ENCODE measurements at places on chromosomes 16 and 17.

DNA sequence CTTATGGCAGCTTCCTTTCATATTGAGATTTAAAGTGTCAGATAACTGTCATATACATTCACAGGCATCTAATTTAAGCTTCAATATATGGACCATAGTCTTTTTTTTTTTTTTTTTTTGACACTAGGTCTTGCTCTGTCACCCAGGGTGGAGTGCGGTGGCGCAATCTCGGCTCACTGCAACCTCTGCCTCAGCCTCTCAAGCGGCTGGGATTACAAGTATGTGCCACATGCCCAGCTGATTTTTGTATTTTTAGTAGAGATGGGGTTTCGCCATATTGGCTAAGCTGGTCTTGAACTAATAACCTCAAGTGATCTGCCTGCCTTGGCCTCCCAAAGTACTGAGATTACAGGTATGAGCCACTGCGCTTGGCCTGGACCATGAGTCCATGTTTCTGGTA, 13.6 kb downstream of the CEP95 start:
- DNase-seq, result no peak

- DNase-seq, result no peak
Observed at GRCh38 chr16:31464781-31465260, 5.5 kb downstream of the ARMC5 start.

- DNase-seq, result no peak
Observed at GRCh38 chr17:76866774-76867577, 1.2 kb upstream of the MGAT5B start.

DNA sequence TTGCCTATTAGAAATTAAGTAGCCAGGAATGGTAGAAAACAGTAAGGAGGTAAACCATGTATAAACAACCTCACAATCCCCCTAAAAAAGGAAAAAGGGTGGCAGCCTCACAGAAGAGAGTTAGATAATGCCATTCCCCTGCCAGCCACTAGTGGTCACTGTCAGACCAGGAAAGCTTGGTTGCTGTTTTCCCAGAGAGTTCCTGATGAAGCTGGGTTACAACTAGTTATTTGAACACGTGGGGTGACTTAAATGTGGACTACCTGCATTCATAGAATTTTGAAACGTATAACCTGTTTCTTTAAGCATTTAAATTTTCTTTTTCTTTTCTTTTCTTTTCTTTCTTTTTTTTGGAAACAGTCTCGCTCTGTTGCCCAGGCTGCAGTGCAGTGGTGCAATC, 5.8 kb downstream of the GPRC5C start:
- no peak for DNase-seq

GRCh38 chr17:71438631-71439146, 682.1 kb upstream of the SOX9 start:
- no peak for DNase-seq

DNA sequence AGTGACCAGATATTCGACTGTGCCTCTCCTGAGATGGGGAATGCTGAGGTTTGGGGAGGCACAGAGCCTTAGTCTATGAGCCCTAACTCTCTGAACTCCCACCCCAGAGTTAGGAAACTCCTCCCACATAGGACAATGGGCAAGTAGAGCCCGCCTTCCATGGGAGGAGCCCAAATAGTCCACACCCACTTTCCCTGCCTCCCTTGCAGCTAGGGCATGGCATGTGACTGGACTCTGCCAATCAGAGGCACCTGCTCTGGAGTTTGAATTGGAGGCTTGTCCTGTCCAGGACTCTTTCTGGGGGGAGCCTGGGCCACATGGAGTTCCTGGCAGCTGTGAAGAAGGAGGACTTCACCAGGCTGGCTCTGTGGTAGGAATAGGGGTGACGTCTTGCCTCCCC, 48.4 kb downstream of the SOCS1 start:
- no peak for DNase-seq

DNA sequence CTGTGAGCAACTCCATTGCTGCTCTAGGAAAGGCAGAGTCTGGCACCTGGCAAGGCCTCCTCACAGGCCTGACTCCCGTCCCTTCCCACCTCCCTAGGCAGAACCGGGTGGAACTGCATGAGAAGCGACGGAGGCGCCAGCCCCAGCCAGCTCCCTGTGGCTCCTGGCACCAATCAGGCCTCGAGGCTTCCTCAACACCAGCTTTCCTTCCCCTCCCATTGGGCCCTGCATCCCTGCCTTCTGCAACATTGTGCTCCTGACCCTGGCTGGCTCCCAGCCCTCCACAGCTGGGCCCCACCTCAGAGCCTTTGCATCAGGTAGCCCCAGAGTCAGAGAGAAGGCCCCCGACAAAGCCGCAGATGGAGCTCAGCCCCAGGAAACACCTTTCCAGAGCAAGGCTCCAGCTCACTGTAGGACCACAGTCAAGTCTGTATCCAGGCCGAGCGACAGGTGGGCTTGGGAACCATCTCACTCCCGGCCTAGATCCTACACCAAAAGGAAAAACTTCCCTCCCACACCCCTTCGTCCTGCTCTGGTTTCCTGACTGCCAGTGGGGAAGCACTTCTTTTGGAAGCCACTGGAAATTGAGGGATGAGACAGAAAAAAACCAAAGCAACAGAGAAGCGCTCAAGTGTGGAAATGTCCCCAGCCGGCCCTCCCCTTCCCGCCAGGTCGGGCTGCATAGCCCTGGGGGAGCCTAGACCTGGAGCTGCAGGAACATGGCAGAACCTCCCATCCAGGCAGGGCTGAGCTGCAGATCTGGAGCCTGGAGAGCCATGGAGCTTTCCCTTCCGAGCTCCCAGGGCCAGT, 31.0 kb downstream of the LRRC75A start:
- DNase-seq, result no peak

- peak; percentile 29 for DNase-seq
Observed at GRCh38 chr16:22670551-22671041, 143.4 kb upstream of the HS3ST2 start.

DNA sequence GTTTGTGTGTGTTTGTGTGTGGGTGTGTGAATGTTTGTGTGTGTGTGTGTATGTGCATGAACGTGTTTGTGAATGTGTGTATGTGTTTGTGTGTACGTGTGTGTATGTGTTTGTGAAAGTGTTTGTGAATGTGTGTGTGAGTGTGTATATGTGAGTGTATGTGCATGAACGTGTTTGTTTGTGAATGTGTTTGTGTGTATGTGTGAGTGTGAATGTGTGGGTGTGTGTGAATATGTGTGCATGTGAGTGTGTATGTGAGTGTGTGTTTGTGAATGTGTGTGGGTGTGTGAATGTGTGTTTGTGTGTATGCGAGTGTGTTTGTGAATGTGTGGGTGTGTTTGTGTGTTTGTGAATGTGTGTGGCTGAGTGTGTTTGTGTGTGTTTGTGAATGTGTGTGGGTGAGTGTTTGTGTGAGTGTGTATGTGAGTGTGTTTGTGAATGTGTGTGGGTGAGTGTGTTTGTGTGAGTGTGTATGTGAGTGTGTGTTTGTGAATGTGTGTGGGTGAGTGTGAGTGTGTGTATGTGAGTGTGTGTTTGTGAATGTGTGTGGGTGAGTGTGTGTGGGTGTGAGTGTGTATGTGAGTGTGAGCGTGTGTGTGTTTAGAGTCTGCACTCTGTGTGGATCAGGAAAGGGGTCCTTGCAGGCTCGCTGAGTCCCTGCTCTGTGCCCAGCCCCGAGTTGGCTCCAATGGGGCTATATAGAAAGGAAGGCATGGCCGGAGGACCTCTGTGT, 890 bp upstream of the CD300A start:
- DNase-seq, result no peak

GRCh38 chr17:63476459-63476853, 405 bp upstream of the ACE start:
- DNase-seq, result peak; percentile 29

- no peak for DNase-seq
Observed at GRCh38 chr17:1067282-1067956, 70.5 kb downstream of the TIMM22 start.

DNA sequence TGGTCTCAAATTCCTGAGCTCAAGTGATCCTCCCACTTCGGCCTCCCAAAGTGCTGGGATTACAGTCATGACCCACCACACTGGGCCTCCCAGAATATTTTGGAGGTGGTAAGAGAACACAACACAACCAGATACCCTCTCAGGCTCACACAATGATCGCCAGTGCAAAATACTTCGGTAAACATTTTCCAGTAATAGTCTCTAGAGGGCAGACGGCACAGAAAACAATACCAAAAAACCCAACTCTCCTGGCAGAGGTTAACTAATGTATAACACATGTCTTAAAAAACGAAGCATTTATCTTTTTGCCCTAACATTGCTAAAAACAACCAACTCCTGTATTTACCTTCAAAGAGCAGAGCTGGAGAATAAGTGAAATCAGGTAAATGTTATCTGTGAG, 10.5 kb downstream of the NUFIP2 start:
- DNase-seq, result no peak

DNA sequence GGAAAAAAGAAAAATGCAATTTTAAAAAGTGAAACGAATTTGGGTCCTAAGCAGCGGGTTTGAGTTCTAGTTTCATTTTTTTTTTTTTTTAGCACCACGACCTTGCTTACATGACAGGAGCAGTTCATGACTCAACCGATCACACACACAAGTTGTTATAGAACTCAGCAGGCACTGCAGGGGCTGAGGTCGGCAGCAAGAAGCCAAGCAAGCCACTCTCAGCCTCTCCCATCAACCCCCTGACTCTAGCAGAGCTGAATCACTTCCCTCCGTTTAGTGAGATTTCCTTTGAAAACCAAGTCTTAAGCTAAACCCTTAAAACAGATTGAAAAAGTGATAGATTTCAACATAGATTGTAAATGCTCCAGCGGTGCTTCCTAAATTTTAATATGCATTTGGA, 520.8 kb downstream of the HAPSTR1 start:
- no peak for DNase-seq

DNA sequence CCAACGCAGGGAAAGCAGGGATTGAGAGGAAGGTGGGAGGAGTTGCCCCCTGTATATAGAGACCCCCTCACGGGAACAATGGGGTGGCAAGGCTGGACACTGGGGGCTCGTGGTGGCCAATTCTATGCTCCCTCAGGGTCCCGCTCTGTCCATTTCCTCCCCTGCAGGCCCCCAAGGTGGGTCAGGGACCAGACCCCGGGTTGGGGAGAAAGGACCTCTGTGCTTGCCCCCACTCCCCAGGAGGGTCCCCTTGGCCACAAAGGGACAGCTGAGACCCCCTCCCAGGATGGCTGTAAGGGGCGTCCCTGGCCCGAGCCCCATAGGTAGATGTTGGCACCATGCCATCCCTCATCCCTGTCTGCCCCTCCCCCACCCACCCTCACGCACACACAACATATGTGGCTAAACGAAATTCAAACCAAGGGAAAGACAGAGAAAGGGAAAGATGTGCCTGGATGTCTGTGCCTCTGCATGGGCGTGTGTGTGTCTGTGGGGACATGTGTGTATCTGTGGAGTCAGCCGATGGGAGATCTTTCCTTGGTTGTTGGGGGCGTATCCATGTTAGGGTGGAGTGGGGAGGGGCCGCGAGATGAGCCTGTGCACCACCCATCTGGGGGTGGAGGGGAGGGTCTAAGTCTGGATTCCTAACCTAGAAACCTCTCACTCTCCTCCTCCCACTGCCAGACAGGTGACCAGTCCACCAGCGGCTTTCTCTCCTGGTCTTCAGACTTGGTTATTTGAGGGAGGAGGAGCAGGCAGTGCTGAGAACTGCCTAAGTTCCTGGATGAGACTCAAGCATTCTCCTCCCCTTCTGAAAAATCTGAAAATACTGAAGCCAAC, 642 bp upstream of the NEUROD2 start:
- no peak for DNase-seq

GRCh38 chr16:85363427-85363826, 249.7 kb upstream of the GSE1 start:
- DNase-seq, result no peak

GRCh38 chr16:23121024-23121423, 28.2 kb downstream of the USP31 start:
- no peak for DNase-seq

- peak; percentile 67 for DNase-seq
Observed at GRCh38 chr17:63622574-63623390, 565 bp downstream of the MAP3K3 start.

- DNase-seq, result no peak
Observed at GRCh38 chr17:50447870-50448595, 20.6 kb downstream of the CHAD start.

- DNase-seq, result no peak
Observed at GRCh38 chr16:29816694-29817441, 916 bp downstream of the PAGR1 start.

DNA sequence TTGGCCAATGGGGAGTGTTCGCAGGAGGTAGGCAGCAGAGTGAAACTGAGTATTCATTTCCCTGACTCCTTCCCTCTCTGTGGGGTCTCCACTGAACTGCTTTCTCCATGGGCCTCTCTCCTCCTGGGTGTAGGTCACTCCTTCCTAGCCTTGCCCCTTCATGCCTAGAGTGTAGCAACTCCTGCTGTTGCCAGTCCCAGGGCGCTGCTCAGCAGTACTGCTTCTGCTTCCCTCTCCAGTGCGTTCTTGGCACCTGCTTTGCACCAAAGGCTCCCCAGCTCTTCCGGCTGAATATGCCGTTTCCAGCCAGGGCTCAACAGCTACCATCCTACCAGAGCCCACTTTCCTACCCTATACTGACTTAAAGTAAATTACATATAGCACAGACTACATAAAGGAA, 92.2 kb downstream of the MAF start:
- DNase-seq, result no peak

GRCh38 chr17:50778471-50778870, 11.2 kb upstream of the ANKRD40CL start:
- DNase-seq, result no peak

- DNase-seq, result no peak
Observed at GRCh38 chr16:69079697-69080096, 25.8 kb upstream of the HAS3 start.

GRCh38 chr16:84254062-84254461, 14.2 kb upstream of the KCNG4 start:
- no peak for DNase-seq

- DNase-seq, result no peak
Observed at GRCh38 chr17:37824534-37825485, 80.0 kb upstream of the HNF1B start.

DNA sequence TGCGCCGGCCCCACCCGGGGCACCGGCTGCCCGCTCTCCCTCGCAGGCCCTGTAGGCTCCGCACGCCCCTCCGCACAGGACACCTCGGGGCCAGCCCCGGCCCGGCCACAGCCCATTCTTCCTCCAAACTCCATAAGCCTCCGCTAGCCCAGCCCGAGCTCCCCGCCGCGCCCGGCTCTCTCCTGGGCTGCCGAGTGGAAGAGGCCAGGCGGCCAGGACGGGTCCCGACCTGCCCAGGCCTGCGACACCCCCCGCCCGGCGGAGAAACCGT, 397 bp downstream of the NCOR1 start:
- no peak for DNase-seq

DNA sequence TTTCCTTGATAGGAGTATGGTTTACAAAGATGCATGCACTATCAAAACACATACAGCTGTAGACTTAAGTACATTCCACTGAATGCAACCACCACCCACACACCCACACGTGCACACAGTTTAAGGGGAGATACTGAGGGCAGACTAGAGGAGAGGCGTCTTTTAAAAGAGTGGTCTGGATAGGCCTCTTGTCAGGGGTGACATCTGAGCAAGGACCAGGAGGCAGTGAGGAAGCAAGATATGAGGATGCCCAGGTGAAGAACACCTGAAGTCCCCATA, 12.6 kb downstream of the MPHOSPH6 start:
- DNase-seq, result no peak

- DNase-seq, result no peak
Observed at GRCh38 chr16:87855852-87856715, 13.2 kb downstream of the SLC7A5 start.

- no peak for DNase-seq
Observed at GRCh38 chr17:21395764-21396163, 19.6 kb downstream of the KCNJ12 start.

- DNase-seq, result no peak
Observed at GRCh38 chr16:15856901-15857698, at the start of gene MYH11. MYH11 (minus strand) TSS chr16:15857028; CDS start chr16:15838252, 18,776 bp downstream.

Data from activated B cell treated with CpG ODN at 0.5 μM for 24 hours (primary cell).